ENCODE measurements at places on chromosomes 7 and 10.
A peak's percentile ranks its signal among the peaks of the same experiment; 100 is the strongest.

GRCh38 chr10:85851325-85851724 lies 515.3 kb downstream of the GRID1 start:
- no peak for DNase-seq

DNA sequence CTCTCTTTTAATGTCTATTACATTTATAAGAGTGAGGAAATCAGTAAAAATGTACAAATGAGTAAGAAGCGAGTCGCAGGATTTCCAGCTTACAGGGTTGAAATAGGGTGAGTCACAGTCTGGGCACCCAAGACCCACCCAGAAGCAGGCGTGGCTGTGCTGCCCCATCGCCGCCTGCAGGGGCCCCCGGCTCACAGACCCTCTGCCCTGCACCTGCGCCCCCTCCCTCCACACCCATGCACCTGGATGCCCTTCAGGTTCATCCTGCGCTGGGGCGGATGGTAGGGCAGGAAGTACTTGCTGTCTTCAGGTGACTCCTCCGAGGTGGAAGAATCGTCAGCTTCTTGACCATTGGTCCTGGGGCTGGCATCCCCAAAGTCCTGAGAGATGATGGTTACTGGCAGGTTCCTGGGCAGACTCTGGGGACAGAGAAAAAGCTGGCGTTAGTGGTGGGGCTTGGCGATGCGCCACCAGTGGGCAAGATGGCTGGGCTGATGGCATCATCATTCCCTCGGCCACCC lies 90.2 kb upstream of the GNA12 start:
- DNase-seq = no peak

DNA sequence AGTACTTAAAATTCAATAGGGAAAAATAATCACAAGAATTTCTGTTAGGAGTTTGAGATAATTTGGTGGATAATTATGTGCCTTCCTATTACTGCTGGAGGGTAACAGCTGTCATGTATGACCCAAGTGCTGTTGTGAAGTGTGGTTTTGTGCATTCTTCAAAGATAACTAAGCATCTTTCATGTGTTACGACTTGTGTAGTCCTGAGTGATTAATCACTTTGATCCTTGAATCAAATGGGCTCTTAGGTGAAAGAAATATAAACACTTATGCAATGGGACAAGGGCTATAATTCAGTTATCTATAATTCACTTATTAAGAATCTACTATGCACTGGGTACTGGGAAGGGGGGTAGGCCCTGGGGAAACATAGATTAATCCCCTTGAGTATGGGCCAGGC lies 89.0 kb downstream of the CH25H start:
- no peak for DNase-seq

DNA sequence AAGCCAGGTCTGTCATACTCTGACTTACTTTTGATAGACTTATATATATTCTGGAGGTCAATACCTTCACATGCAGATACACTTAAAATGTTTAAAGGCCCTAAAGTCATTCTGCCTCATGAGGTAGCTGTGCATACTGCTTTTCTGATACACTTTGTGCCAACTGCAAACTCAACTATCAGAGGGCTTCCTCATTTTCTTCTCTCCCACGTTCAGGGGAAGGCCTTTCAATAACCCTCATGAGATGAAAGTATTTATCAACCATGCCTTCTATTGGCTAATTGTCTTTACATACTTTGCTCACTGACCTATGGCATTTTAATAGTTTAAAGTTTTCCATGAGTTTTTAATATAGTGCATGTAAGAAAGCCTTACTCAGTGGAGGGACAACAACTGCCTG lies 112.7 kb upstream of the AMPH start:
- no peak for DNase-seq

GRCh38 chr10:33822774-33823173 lies 488.3 kb upstream of the NRP1 start:
- no peak for DNase-seq

- DNase-seq = no peak
These were observed 12.0 kb downstream of the PPP1R17 start for GRCh38 chr7:31699050-31699449.

DNA sequence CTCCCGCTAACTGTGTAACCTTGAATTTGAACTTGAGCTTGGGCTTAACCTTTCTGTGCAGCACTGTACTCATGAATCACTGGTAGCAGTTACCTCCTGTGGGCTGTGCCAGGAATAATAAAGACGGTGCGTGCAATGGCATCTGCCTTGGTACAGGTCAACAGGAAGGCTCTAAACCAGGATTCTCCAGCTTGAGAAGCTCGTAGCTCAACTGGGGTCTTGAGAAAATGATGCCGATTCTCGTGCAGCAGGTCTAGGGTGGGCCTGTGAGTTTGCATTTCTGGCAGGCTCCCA lies 112.5 kb upstream of the ANLN start:
- DNase-seq = no peak

GRCh38 chr10:114487815-114488536 lies 83.7 kb upstream of the AFAP1L2 start:
- no peak for DNase-seq

- DNase-seq = no peak
These were observed 998.3 kb upstream of the MBL2 start for GRCh38 chr10:53770903-53771302.

GRCh38 chr7:47586925-47587324 lies 5.0 kb upstream of the TNS3 start:
- DNase-seq = no peak

DNA sequence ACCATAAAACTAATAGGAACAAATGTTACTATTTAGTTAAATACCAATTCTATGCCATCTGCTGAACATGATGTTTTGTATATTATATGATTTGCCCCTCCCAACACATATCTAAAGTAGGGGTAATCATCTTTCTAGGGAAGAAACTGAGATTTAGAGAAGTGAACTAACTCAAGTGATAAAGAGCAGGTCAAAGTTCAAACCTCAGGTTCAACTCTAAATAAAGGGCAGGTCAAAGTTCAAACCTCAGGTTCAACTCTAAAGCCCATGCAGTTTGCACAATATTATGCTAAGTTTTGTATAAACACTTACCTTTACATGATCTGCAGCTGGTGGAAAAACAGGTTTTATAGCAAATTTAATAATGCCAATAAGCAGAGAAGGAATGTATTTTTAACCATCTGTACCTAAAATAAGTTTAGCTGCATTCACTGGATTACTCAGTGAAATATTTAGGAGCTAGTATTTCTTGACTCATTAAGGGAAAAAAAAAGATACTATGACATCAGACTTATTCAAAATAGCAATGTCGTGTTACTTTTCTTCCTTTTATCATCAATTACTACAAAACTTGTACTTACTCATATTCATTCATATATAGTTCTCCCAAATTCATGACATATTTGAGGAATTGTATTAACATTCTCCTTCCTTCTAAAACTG lies 1194.3 kb upstream of the CELF2 start:
- DNase-seq = no peak

- DNase-seq = peak; percentile 35
These were observed 55.5 kb downstream of the DLD start for GRCh38 chr7:107946451-107946850.

- no peak for DNase-seq
These were observed 16.0 kb downstream of the PALD1 start for GRCh38 chr10:70494536-70494935.

DNA sequence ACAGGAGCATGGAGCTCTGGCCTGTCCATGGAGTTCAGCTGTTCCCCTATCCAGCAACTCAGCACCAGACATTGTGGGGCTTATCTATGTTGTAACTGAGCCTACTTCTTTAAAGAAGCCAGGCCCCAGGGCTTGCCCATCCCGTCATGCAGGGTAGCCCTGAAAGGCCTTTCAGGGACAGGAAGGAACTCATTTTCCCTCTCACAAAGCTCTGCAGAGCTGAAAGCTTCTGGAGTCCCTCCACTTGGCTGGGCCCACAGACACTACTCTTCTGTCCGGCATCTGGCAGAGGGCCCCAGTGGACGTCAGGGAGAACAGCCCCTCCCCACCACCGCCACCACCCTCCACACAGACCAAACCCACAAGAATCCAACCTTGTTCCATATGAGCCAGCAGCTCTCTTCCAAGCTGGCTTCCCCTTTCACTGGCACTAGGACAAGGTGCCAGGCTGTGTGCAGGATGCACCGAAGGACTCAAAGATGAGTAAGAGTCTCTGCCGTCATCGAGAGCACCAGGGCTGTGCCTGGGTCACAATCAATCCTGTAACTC lies 33.1 kb downstream of the DENND2A start:
- DNase-seq = peak; percentile 89

DNA sequence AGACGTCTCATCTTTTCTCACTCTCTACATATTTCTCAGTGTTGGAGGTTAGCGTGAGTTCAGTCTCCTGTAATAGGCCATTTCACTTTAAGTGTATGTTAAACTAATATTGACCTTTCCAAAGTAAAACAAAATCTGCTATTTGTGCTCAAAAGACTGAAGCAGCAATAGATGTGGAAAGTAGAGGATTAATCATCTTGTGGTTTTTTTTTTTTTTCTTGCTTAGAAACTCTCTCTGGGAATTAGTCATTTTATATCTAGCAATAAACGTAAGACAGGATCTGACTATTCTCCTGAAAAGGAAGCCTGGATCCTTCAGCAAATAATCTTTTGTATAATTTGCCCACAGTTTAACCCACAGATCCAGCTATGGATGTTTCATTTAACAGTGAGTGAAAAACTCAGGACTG lies 81.7 kb downstream of the NRP1 start:
- no peak for DNase-seq

GRCh38 chr10:130138479-130138866 lies 2.3 kb downstream of the GLRX3 start:
- DNase-seq = no peak

All from putamen (tissue), 1 donor.